ENCODE measurements at places on chromosomes 13 and 19. TPM values are rescaled to one million over a fixed set of nuclear protein-coding genes. Genes with fewer than 3 reads are reported as not detected.

PSG2 gene
- total RNA-seq, result not detected

- H3K27ac ChIP-seq, result no peak overlapping the region
- H3K36me3 ChIP-seq, result no peaks in the 10 kb centered on the region
- H3K4me1 ChIP-seq, result no peaks in the 10 kb centered on the region
- H3K4me3 ChIP-seq, result no peak overlapping the region
- no peaks in the 10 kb centered on the region for H3K27me3 ChIP-seq
- no peak for DNase-seq
These were observed 38.3 kb upstream of the HMGB1 start for GRCh38 chr13:30504081-30504480.

DNA sequence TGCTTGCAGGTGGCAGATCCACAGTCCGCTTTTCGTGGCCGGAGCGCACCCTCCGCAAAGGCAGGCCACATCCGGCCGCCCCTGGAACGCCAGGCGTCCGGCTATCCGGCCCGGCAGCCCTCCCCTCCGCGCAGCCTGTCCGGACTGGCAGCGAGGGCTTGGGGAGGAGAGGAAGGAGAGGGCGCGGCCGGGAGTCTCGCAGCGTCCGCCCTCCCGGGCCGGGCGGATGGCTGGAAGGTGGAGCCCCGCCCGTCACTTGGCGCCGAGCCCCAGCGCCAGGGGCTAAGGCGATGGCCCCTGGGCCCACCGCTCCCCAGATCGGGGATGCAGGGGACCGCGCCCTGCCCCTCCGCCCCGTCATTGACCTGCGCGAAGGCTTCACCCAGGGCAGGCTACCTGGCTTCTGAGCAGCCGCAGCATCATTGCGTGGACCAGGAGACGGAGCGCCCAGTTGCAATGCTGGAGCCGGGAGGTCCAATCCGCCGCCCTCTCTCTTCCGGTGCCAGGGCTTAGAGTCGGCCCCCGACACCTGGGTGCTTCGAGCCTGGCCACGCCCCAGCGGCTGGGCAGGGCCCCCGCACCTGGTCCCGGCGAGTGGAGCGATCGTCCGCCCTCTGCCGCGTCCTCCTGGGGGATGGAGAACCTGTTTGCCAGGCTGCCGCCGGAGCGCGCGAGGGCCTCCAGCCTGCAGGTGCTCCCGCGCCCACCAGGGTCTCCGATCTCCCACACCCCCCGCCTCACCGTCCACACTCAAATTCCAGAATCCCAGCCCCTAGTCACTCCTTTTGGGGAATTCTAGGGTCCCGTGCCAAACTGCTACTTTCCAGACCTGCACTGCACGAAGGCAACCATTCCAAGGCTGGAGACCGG lies at the start of gene FUT1:
Gene FUT1, minus strand, starts transcription at position 146 of the 870 bp plus-strand sequence. CDS start 1,360 bp downstream, outside the sequence.
- no peaks in the 10 kb centered on the region for H3K36me3 ChIP-seq
- H3K27ac ChIP-seq, result no peak within 1 kb of the TSS
- no peaks in the 10 kb centered on the region for H3K27me3 ChIP-seq
- peak; percentile 60 for DNase-seq
- H3K4me1 ChIP-seq, result peaks cover 18% of the 10 kb centered on the region
- peak within 1 kb of the TSS; percentile 45 for H3K4me3 ChIP-seq

DNA sequence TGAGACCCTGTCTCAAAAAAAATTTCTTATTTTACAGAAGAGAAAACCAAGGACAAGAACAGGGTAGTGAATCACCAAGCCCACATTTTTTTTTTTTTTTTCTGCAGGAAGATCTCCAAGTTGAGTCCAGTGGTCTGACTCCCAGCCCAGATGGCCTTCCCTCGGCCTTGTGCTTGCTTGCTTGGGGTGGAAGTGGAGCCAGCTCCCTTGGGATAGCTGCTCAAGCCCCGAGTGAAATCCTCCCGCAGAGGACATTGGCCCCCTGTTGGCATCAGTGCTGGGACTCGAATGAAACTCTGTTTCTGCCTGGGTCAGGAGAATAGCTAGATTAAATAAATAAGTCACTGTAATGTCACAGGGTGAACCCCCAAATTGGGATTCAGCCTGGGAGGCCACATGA lies 9.4 kb upstream of the NUP62 start:
- no peak for DNase-seq
- H3K4me1 ChIP-seq, result peaks cover 7% of the 10 kb centered on the region
- no peak overlapping the region for H3K4me3 ChIP-seq
- H3K27me3 ChIP-seq, result no peaks in the 10 kb centered on the region

- H3K27ac ChIP-seq, result no peak overlapping the region
- no peaks in the 10 kb centered on the region for H3K4me1 ChIP-seq
- peaks cover 50% of the 10 kb centered on the region for H3K36me3 ChIP-seq
These were observed 16.9 kb downstream of the PEX11G start for GRCh38 chr19:7471696-7472615.

GRCh38 chr13:93004919-93005318 lies 221.7 kb upstream of the GPC6 start:
- DNase-seq, result no peak
- no peaks in the 10 kb centered on the region for H3K36me3 ChIP-seq
- H3K4me3 ChIP-seq, result no peak overlapping the region
- H3K27me3 ChIP-seq, result no peaks in the 10 kb centered on the region
- H3K27ac ChIP-seq, result no peak overlapping the region
- H3K4me1 ChIP-seq, result no peaks in the 10 kb centered on the region

DNA sequence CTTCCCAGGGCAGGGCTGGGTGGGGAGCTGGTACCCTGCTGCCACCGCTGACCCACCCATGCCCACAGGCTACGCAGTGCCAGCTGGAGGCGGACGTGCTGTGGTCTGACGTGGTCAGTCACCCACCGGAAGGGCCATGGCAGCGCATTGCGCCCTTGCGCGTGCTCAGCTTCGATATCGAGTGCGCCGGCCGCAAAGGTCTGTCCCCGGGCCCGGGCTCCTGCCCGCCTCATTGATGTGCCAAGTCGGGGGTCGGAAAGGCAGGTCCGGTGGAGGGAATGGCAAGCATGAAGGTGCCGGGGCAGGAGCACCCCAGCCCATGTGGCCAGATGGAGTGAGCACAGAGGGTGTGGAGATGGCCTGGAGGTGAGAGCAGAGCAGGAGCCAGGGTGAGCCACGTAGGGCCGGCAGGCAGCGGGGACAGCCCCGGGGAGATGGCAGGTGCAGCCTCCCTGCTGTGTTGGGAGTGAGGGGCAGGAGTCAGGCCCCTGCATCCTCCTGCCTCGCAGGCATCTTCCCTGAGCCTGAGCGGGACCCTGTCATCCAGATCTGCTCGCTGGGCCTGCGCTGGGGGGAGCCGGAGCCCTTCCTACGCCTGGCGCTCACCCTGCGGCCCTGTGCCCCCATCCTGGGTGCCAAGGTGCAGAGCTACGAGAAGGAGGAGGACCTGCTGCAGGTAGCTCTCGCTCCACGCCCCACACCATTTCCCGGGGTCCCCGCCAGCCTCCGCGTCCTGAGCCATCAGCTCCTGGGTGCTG lies 16.0 kb upstream of the SPIB start:
- no peak overlapping the region for H3K4me3 ChIP-seq
- H3K4me1 ChIP-seq, result no peaks in the 10 kb centered on the region
- DNase-seq, result no peak
- no peak overlapping the region for H3K27ac ChIP-seq
- no peaks in the 10 kb centered on the region for H3K36me3 ChIP-seq
- H3K27me3 ChIP-seq, result no peaks in the 10 kb centered on the region
